ENCODE measurements at places on chromosomes 6 and 20.

DNA sequence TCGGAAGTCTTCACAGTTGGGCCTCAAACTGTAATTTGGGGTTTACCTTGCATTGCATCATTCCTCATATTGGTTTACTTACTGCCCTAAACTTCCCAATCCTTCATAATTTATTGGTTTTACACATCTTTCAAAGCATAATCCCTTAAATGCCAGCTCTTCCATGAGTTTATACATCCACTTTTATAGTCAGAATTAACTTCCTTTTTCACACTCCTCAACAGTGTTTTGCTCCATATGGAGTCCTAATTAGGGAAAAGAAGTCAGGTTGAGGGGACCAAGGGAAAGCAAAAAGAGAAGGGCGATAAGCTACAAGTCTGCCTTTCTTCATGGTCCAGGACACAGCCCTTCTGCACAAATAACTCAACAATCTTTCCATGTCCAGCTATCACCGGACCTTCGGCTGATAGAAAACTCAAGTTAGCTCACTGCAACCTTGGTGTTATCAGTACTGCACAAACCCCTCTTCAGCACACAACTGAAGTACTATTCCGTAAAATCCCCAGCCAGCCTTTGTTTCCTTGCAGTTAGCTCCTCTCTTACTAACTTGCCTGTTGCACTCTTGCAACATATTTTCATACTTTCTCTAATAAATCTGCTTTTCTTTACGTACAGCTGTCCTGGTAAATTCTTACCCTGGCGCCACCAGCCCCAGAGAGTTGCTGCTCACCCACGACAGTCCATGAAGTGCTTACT, 2.0 kb downstream of the EEF1E1 start:
- DNase-seq: no peak

- DNase-seq: peak; percentile 91
Observed at GRCh38 chr6:99013145-99013544, 65.4 kb upstream of the FBXL4 start.

GRCh38 chr6:148535976-148536375, 193.3 kb downstream of the SASH1 start:
- peak; percentile 77 for DNase-seq

DNA sequence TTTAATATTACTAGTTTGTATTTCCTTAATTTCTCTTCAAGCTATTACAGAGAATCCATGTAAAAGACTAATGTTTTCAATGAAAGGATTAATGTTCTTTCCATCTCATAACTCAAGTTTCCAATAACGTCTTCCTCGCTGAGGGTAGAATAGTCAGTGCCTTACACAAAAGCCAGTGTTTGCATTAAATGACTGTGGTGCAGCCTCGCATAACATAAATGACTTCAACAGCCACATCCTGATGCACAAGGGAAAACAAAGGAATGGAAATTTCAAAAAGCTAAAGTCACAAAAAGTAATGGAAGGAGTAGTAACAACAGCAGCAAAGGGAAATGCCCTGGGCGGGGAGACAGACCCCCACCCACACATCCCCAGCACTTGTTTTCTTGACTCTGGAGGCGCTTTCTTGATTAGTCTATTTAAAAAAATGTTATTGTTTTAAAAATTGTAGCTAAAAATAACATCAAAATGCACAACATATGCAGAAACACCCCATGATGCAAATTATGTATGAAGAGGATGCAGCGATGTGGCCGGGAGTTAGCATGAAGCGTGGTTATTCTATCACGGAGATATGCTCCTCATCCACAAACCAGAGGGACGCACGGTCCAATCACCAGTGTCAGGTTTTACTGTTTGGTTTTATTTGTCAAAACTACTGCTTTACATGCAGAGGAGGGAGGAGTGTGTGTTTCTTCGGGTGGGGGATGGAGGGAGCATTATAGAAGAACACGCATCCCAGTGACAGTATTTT, 228.6 kb downstream of the GMPR start:
- peak; percentile 58 for DNase-seq

DNA sequence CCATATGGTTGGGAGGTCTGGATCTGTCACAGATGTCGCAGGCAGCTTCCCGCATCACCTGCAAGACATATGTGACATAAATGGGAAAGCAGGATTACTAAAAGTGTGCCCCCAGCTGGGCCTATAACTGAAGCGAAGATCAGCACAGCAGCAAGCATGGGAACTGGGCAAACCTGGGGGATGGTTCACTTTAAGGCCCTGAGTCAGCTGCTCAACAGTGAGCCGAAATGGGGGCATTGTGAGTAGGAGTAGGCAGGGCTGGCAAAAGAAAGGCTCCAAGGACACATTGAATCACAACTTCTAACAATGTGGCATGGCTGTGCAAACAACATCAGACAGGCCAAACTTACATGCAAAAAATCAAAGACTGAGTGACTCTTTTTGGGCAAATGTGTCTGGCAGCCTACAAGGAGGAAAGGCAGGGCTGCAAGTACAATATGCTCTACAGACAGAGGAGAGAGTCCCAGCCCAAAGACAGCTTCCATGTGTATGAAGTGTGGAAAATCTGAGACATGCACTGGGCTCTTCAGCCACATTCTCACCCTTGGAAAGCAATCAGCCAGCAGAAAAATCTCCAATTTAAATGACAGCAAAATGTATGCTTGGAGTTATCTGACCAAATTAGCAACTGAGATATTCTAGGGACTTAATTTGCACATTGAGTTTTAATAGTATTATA, 531.0 kb upstream of the MMS22L start:
- DNase-seq: no peak

DNA sequence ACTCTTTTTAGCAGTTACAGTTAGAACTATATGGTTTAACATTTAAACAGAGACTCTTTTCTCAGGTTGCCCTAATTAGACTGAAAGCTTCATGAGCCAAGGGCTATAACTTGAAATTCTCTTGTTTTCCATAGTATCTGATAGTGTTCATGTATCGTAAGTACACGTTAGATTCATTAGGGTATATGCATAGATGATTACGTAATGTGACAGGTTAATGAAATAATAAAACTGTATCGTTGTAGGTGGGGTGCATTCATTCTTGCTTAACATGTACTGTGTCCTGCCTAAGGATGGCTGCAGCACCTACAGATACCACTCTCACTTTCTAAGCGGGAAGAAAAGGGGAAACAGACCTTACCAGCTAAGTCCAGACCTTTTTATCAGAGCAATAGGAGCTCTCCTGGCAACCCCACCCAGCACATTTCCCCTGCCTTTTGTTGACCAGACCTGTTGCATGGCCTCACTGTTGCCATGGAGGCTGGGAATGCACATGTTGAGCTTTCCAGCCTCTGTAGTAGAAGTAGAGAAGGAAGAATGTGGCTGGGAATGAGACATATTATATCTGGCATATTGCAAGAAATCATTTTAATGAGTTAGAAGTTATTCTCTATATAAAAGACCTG, 83.0 kb downstream of the MAP3K4 start:
- no peak for DNase-seq

- peak; percentile 62 for DNase-seq
Observed at GRCh38 chr20:3115190-3116107, 30.9 kb upstream of the AVP start.

DNA sequence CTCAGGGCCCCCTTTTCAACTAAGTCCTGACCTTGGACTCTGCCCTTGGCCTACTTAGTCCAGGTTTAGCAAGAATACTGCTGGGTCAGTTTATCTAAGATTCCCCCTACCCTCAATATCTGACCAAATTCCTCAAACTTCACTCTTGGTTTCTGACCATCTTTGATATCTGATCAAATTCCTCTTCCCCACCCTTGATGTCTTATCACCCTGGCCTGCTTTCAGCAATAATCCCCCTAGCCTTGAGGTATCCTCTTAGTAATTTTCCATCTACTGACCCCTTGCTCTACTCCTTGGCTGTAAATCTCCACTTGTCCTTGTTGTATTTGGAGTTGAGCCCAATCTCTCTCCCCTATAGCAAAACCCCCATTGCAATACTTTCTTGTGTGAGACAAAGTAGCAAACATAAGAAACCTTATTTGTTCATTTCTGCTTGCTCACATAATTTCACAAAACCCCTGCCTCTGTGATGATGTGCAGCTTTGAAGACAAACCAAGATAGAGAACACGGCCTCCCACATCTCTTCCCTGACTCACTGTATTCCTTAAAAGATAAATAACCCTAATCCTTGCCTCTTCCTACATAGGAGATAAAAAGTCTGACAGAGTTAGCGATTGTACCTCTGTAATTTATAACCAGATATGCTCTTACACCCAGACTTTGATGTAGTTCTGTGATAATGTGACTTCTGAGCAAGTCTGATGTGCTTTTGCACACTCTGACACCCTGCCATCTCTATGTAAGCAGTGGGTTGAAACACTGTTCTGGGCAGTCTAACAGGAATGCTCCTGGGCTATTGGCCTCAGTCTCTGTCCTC, 13.8 kb upstream of the IYD start:
- no peak for DNase-seq

GRCh38 chr6:78377056-78377455, 490.3 kb upstream of the IRAK1BP1 start:
- DNase-seq: no peak

GRCh38 chr6:21101694-21102093, 491.9 kb upstream of the SOX4 start:
- no peak for DNase-seq

DNA sequence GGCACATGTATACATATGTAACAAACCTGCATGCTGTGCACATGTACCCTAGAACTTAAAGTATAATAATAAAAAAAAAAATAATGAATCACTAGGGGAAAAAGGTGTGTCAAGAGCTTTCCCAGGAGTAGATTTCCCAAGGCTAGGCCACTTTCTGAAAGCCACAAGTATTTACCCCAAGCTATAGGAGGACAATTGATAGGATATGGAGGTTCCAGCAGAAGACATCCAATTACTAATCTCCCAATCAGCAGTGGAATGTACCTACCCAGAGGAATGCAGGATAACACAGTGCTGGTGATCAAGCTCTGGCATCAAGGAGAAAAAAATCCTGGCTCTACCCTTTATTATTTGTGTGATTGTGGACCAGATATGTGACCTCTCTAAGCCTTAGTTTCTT, 562.7 kb downstream of the RFPL4B start:
- peak; percentile 36 for DNase-seq

All from fibroblast of skin of scalp (primary cell).